HFFc6 (cell line): ENCODE measurements at places on chromosomes 13 and 19.

DNA sequence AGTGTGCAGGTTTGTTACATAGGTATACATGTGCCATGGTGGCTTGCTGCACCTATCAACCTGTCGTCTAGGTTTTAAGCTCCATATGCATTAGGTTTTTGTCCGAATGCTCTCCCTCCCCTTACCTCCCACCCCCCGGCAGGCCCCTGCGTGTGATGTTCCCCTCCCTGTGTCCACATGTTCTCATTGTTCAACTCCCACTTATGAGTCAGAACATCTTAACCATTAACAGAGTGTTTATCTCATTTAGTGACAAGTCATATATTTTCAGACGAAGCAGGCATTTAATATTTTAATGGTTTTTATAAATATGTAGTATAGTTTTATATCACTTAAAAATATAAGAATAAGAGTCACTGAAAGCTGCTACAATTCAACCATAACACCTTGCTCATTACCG is 780.5 kb upstream of the ARGLU1 start:
- no peak for DNase-seq

DNA sequence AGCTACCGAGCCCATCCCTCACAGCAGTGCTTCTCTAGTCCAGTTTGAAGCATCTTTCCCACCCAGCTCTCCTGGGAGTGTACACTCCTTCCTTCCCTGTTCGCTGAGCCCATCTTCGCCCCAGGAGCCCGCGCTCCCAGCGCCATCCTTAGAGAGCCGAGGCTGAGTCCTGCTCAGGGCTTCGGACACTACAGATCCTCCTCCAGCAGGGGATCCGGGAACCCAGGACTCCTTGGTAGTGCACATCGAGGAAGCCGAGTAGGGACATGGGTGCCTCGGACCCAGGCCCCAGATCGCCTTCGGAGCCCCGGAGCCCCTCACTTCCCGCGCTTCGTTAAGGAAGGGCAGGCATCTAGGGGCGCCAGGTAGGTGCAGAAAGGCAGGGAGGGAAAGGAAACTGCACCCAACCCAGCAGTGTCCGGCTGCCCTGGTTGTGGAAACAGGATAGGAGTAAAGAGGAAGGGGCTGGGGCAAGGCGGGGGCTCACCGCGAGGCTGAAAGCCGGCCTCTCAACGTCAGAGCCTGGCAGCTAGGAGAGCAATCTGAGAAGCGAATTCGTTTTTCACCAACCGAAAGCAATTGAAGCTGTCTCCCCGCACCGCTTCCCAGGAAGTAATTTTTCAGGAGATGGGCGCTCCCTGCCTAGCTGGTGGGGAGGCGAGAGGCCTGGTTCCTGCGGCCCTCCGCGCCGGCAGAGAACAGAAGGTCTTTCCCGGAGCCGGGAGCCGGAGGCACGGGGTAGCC is 1.0 kb downstream of the PDX1 start:
- DNase-seq, result no peak

- no peak for DNase-seq
These were observed 1.4 kb upstream of the GIPC1 start for GRCh38 chr19:14497228-14497921.

DNA sequence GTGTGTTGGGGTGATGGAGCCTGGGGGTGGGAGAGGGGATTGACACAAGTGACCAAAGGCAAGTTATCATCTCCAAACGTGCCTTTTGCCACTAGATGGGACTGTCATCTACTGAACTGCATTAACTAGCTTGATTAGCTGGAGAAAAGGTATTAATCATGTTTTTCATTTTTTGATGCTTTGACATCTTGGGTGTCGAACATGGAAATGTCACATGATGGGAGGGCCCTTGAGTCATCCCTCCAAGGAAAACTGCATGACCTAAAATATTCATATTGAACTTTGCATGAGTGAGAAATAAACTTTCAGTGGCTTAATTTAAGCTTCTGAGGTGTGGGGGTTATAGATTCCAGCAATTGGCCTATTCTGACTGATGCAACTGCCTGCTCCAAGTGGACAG is 73.3 kb downstream of the ALOX5AP start:
- DNase-seq, result no peak

GRCh38 chr13:106232681-106233080 is 302.8 kb downstream of the EFNB2 start:
- DNase-seq, result no peak

DNA sequence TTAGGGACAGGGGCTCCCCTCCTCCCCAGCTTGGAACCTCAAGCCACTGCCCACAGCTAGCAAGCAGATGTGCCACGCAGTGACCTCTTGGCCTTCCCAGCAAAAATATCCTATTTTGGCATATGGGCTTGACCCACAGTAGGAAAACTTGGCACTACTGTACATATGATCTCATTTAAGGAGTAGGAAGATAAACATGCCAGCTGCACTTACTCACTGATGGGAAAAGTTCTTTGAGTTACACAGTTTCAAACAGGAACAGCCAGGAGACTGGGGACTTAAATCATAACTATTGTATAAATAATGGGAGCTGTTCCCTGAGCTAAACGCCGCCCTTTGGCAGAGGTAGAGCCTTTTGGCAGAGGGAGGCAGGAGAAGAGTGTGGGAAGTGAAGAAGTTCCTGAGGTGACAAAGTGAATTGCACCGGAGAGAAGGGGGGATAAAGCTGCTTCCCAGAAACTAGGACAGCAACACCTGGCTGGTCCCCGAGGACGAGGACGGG is 6.1 kb downstream of the SACS start:
- peak; percentile 87 for DNase-seq

DNA sequence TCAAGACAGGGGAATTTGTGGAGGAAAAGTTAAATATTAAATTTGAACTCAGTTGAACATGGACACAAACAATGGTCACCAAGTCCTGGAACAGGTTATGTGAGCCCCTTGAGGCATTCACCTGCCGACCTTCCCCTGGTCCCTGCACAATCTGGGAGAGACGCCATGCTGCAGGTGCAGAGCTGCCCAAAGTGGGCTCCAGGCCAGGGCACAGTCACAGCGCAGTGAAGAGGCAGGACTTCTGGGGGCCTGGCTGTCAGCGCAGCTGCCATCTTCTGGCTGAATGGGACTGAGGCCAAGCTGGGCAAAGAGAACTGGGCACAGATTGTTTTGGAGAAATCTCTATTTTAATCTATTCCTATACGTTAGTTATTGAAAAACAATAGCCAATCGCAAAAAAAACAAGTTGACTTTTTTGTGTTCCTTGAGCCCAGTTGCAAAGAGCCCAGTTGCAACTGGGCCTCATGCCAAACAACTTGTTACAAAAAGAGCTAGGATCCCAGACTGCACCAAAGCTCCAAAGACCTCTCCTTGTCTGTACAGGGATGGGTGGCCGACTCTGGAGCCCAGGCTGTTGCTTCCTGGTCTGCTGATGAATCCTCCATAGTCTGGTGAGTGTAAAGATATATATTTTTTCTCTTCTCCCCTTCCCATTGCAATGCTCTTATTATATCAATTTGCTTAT is 1.2 kb upstream of the ZNF626 start:
- DNase-seq, result no peak

- DNase-seq, result no peak
These were observed 10.8 kb downstream of the TNFAIP8L1 start for GRCh38 chr19:4650159-4650558.

DNA sequence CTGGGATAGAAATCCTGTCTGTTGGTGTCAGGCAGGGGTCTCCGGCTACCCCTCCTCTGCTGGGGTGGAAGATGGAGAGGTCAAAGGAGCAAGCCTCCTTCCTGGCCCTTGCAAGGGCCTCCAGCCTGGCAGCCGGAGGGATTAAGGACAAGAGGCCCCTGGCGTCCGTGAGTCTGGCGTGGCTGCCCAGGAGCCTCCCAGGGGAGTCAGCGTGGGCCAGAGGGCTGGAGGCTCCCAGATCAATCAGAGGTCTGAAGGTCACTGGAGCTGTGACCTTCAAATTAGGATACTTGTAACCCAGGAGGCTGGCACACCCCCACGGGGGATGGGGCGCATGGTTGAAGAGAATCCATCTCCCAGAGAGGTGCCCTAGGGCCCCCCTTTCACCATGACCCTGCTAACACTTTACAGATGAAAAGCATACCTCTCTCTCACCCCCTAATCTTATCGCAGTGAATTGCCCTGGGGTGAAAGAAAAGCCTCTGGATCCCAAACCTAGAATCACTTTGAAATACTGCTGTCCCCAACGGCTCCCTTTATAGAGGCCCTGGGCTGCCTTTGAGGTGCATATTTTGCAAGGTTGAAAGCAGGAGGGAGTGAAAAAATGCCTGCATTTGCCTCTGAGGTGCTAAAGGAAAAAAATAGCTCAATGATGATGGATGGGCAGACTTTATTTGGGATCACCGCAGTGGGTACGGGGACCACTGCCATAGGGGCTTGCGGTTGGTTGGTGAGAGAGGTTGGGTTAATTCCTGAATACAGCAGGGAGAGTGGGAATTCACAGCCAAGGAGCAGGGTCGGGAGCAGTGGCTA is 44.9 kb upstream of the PEG3 start:
- no peak for DNase-seq

DNA sequence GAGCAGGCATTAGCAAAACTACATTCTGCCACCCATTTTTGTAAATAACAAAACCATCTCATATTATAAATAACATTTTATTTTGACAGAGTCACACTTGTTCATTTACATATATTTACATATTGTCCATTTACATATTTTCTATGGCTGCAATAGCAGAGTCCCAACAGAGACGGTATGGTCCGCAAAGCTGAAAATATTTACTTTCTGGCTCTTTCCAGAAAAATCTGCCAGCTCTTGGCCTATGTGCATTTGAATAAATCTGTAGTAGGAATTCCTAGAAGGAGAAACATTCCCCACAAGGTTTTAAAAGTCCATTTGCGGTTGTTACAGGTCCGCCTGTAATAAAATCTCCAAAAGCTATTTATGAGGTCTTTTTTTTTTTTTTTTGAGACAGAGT is 5.7 kb upstream of the TSPAN16 start:
- no peak for DNase-seq

- DNase-seq, result no peak
These were observed 1.1 kb downstream of the ZNF792 start for GRCh38 chr19:34962687-34963572.

GRCh38 chr13:109707742-109708617 is 78.4 kb downstream of the IRS2 start:
- no peak for DNase-seq

DNA sequence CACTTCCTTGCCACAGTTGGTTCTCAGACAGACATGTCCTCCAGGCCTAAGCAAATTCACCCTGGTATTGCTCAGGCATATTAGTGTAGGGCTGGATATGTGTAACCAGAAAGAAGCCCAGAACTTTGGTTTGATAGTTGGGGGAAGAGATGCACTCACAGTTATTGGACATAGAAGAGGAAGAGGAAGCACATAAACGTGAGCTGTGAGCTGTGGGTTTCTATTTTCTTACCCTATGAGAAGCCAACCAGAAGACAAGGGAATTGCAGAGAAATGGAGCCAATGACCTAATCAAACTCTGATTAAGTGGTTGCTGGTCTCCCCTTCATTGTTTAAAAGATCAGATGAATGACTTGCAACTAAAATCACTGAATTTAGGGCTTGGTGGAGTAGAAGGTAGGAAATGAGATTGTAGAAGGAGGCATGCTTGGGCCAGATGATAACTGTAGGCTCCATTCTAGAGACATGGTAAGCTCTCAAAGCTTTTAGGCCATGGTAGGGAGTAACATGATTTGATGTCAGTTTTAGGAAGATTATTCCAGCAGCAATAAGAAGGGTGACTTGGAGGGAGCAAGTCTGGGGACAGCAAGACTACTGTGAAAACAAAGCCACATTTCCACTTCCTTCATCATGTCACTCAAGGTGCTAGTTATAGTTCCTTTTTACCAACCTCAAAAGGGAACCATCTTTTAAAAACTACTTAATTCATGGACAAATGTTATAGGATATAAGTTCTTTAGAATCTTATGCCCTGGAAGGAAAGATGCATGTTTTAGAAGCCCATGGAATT is 24.1 kb upstream of the WDFY2 start:
- no peak for DNase-seq

DNA sequence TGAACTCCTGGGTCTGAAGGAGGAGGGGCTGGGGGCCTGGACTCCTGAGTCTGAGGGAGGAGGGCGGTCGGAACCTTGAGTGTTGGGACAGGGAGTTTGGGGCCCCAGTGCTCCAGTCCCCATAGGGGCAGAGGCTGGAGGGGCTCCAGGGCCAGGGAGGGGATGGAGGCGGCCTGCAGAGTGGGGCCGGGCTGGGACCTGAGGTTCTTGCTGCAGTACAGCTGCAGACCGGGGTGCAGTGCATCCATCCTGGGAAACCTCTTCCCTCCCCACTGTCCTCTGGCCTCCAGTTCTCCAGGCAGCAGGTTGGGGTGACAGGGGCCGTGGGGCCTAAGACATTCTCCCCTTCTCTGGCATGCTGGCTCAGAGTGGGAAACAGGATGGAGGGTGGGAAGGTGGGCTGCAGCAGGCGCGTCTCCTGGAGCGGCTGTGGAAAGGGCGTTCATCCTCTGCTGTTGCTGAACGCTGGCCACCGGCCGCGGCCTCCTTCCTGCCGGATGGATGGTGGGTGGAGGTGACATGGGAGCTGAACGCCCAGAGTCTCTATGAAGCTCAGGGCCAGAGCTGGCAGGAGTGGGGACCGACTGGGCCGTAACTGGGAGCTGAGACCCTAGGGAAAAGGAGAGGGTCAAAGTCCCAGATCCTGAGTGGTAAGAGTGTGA is 1.6 kb downstream of the BRSK1 start:
- no peak for DNase-seq

DNA sequence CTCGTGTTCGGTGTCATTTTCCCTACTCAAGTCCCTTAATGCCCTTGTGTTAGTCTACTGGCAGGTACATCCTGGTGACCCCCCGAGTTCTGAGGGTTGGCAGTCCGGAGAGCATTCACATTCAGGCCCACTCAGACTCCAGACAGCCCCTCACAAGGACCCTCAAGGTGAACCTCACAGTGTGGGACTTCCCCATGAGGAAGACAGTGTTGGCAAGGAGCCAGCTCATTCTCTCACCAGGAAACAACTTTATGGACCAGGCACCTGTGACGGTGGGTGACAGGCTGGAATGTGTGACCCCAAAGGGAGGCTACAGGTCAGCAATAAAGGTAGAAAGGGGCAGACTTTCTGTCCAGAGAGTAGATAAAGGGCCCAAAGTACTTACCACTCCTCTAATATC is 24.5 kb downstream of the RDH8 start:
- no peak for DNase-seq

- DNase-seq, result no peak
These were observed 30.4 kb downstream of the IRS2 start for GRCh38 chr13:109755997-109756396.

- no peak for DNase-seq
These were observed 511.9 kb upstream of the KLF12 start for GRCh38 chr13:74646091-74646490.

GRCh38 chr19:54287456-54287855 is 6.5 kb upstream of the LILRB2 start:
- peak; percentile 61 for DNase-seq

DNA sequence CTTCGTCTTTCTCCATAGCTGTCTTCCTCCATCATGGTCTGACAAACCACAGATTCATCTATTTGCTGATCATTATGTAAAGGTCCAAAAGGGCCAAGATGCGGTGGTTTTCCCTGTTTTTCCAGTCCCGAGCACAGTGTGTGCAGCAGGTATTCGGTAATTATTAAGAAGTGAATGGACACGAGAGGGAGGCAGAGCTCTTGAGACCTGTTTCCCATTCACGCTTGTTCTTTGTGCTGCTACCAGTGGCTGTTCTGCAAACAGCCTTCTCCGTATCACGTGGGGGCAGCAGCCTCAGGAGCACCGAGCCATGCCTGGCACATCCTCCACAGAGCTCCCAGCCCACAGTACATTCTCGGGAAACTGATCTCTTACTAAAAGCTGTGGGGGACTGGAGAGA is 50.3 kb downstream of the CCDC70 start:
- DNase-seq, result no peak
